ENCODE measurements at places on chromosomes 11 and 22.

GRCh38 chr11:126257764-126258163 lies 10.9 kb downstream of the SRPRA start:
- DNase-seq: no peak

- no peak for DNase-seq
Measured at GRCh38 chr11:60235321-60235720, 7.6 kb downstream of the MS4A4E start.

- DNase-seq: no peak
Measured at GRCh38 chr11:11280826-11281225, 72.2 kb downstream of the CSNK2A3 start.

- DNase-seq: no peak
Measured at GRCh38 chr11:106854429-106854828, 163.8 kb downstream of the GUCY1A2 start.

DNA sequence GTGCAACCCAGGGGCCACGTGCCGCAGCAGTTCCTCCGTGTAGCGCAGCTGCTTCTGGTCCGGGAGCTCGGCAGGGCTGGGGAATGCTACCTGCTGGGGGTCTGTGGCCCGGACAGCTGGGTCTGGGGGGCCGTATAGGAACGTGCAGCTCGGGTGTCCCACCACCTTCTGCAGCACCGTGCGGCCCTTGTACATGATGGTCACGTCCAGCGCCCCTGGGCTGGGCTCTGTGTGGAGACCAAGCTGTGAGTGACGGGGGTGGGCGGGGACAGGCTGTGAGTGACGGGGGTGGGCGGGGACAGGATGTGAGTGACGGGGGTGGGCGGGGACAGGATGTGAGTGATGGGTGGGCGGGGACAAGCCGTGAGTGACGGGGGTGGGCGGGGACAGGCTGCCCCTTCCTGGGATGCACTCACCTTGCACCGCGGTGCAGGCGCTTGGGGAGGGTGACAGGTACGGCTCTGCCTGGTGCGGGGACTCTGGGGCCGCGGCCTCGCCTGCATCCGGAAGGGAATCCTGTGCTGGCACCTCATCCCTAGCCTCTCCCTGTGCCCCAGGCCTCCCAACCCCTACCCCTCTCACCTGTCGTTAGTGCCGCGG lies 2.3 kb downstream of the IRF7 start:
- no peak for DNase-seq

DNA sequence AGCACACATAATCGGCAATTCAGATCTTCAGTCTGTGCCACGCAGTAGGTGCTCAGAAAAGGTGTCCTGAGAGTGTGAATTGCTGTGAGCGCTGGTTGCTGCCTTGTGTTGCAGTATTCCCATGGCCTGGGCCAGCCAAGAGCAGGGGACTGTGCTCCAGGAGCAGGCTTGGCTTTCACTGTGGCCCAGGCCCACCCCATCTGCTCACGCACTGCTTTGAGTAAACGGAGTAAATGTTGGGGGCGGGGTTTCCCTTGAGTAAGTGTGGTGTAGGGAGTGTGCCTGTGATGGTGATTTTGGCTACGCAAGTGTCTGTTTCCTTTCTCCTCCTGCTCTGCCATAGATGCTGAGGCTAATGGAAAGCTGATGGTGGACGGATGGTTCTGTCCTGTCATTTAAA lies 2.3 kb downstream of the CTTN start:
- DNase-seq: no peak

DNA sequence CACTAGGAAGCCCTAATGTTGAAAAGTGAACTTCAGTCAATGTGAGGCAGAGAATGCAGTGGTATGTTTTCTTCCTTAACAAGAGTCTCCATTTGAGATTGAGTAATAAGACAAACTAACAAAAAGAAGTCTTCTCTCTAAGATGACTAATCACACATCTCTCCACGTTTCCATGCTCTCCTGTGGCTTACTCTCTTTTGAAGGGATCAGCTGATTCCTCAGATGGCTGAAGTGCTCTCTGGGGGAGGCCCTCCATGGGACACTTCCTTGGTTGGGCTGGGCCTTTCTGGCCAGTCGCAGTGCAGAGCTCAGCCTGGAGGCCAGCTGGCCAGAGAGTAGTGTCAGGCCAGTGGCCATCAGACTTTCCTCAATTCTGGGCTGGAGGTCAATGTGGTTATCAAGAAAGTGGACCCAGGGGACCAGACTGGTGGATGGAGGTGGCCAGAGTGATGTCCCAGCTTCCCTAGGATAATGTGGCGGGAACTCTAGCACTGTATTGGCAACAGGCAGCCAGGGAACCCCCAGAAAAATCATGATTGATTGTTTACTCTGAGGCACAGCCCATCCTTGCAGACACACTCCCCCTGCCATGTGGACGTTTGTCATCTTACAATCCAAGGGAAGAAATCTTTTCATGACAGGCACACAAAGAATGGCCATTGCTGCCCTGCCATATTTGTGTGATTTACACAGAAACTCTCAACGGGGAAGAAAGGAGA lies 14.5 kb downstream of the CSRP3 start:
- no peak for DNase-seq

- DNase-seq: no peak
Measured at GRCh38 chr22:31288496-31289240, 3.6 kb downstream of the PIK3IP1 start.

- DNase-seq: no peak
Measured at GRCh38 chr11:5380740-5381342, 2.8 kb upstream of the OR51M1 start.

GRCh38 chr11:77147668-77148321 lies 19.7 kb downstream of the MYO7A start:
- peak; percentile 86 for DNase-seq

- no peak for DNase-seq
Measured at GRCh38 chr11:66937193-66937733, 20.9 kb downstream of the PC start.

- DNase-seq: no peak
Measured at GRCh38 chr11:118530180-118530682, 761 bp upstream of the TMEM25 start.

DNA sequence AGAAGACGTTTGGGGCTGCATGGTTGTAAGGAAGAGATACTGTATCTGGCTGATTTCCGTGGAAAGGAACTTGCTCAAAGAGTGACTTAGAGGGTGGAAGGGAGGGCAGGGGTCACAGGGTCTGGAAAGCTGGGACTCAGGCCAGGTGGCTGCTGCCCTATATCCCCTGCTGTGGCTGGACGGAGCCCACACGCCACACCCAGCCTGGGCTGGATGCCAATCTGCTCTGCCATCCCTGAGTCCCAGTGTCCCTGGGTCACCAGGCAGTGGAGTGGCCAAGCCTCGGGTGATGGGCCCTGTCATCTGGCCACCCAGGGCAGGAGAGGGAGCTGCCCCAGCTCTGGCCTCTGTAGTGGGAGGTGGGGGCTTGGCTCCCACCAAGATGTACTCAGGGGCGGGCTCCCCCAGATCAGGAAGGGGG lies 26.5 kb upstream of the KRTAP5-7 start:
- DNase-seq: no peak

DNA sequence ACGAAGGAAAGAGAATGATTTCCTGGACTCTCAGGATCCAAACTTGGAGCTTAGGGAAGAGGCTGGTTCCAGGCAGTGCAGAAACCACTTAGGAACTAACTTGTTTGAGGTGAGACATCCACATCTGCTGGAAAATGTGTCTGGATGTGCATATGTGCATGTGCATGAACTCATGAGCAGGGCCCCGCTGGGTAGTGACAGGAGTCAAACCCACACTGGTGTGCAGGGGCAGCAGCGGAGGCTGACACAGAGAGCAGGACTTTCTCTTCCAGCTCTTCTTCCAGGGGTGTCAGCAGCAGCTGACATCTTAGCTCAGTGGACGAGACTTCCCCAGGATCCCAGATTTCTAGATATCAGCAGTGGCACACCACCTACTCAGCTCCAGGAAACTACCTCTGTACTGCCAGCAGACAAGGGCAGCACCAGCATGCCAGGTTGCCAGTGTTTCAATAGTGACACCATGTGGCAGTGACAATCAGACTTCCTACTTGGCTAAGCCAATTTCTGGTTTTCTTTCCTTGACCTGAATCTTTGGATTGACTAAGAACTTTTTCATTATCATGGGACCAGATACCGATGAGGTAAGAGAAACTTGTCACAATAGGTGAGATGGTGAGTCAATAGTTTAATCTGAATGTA lies 227.5 kb upstream of the ZC3H12C start:
- no peak for DNase-seq

DNA sequence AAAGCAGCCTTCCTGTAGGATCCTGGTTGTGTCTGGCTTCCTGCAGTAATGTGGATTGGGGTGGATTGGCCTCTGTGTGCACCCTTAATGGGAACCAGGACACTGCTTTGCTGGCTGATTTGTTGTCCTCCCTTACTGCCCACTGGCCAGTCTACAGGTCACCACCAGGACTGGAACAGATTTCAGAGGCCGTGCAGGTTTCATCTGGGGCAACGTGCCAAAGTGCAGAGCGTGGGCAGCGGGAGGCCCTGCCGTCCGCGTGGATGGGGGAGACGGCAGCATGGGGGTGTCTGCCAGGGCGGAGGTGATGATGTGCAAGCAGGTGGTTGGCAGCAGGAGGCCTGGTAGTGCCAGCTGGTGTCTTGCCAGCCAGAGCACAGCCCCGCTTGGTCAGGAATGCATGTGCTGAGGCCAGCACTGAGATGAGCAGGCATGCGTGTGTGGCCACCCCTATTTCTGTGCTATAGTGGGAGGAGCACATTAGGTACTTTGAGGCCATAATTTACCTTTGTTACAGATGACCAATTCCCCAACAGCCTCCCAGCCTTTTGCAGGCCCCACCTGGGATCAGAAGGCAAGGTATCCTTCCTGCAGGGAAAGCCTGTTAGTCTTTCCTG lies 24.3 kb downstream of the BCR start:
- DNase-seq: peak; percentile 31

DNA sequence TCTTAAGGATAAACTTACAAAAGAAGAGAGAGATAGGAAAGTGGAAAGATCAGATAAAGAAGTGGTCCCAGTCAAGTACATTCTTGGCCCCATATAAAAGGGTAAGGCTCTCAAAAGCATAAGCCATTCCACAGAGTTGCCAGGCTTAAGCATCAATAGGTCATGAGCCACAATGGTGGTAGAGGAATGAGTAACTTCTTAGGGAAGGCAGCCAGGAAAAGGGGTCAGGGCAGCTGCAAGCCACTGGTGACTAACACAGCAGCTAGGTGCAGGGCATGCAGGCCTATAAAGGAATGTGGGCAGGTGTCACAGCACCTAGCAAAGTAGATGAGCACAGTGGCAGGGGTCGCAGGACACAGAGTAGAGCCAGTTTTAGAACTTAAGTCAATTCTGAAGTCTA lies 302.6 kb upstream of the FAT3 start:
- no peak for DNase-seq

- peak; percentile 90 for DNase-seq
Measured at GRCh38 chr11:67054836-67055523, 1.7 kb upstream of the RHOD start.

- DNase-seq: no peak
Measured at GRCh38 chr11:95108671-95109551, 19.3 kb downstream of the ENDOD1 start.

DNA sequence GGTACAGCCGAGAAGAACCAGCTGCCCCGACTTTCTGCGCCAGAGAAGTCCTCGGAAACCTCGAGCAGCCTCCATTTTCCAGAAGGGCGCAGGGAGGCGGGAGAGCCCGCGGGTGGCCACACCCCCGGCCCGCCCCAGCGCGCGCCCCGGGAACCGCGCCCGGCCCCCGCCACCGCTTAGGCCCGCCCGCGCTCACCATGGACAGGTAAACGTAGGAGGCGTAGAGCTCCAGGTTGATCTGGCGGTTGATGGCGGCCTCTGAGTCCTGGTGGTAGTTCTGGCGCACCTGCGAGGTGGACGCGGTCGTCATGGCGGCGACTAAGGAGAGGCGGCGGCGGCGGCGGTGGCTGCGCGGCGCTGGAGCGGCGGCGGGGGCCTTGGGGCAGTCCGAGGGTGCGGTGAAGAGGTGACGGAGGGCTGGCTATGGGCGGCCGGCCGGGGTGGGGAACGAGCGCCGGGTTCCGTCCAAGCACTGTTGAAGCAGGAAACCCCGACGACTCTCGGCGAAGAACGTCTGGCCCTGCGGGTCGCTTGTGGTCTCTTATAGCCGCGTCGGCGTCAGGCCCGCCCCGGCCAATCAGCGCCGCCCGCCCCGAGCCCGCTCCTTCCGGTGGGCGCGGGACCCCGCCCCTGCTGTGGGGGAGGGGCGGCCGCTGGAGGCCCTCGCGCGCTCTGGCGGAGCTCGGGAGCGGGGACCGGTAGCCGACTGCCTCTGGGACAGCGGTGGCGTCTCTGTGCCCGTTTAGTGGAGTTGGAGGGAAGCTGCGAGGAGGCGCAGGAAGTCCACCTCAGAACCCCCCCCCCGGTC lies at the start of gene FTH1:
FTH1 (minus strand) TSS at position 519 of the 808 bp plus-strand sequence; CDS start at position 310, 209 bp downstream.
- DNase-seq: no peak

GRCh38 chr11:10646005-10646404 lies 47.5 kb downstream of the IRAG1 start:
- DNase-seq: no peak

DNA sequence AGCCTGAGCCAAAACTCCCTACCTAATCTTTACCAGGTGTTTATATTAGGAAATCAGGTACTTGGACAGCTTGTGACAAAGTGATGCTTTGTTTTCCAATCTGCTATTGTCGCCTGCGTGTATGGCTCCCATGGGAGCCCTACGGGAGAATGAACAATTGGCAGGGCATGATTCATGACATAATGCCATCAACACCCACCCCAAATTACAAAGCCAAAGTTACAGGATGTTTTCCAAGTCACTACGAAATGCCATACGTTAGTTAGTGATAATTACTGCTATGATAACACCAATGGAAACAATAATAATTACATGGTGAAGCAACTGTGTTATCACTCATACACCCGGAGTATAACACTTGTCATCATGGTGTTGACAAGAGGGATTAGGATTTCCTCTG lies 226.4 kb downstream of the FAM181B start:
- peak; percentile 63 for DNase-seq

DNA sequence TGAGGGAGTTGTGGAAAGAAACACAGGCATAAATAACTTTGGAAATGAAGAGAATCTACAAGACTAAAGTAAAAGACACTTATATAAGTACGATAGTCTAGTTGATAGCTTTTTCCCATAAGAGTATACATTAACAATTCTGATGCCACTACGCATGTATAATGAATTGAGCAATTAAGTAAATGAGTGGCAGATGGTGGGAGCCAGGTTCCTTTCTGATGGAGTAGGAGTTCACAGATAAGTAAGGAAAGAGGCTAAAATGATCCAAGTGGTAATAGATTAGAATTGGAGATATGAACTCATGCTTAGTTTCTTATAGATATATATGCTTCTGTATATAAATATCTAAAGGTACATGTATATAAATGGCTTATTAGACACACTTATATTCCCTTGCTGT lies 368.3 kb downstream of the FAM181B start:
- DNase-seq: peak; percentile 12

- no peak for DNase-seq
Measured at GRCh38 chr11:104999721-105000120, 23.2 kb downstream of the CASP5 start.

GRCh38 chr11:1064167-1064566 lies 10.5 kb upstream of the MUC2 start:
- DNase-seq: no peak

GRCh38 chr11:61602775-61603569 lies 22.1 kb upstream of the SYT7 start:
- DNase-seq: peak; percentile 88

Data from NCI-H524 treated with DMSO at 0.1 percent for 48 hours (cell line).